ENCODE measurements at places on chromosomes 7 and 10.

GRCh38 chr7:3805151-3805550 lies 504.1 kb downstream of the SDK1 start:
- peak; percentile 78 for DNase-seq

GRCh38 chr10:130300608-130301020 lies 164.4 kb downstream of the GLRX3 start:
- DNase-seq: peak; percentile 30

DNA sequence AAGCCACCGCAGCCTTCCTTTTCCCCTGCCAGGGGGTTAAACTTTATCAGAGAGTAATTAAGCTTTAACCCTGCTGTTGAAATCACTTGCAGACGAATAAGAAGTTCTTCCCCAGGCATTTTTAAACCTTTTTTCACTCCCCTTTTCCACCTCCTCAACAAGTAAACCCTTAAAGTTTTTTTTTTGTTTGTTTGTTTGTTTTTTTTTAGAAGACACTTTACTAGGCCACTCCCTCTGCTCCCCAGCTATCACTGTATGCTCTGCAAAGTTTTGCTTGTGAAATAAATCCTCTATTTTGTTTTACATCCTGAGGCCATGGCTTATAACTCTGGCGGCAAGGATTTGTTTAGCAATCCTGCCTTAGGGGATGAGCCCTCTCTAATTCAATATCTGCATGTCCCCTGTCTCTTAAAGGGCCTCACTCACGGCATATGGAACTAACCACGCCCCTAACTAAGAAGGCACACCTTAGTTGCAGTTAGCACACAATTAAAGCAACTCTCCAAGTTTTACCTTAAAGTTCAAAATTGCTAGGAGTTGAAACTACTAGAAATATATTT lies 1354.7 kb upstream of the LRRTM3 start:
- DNase-seq: no peak

DNA sequence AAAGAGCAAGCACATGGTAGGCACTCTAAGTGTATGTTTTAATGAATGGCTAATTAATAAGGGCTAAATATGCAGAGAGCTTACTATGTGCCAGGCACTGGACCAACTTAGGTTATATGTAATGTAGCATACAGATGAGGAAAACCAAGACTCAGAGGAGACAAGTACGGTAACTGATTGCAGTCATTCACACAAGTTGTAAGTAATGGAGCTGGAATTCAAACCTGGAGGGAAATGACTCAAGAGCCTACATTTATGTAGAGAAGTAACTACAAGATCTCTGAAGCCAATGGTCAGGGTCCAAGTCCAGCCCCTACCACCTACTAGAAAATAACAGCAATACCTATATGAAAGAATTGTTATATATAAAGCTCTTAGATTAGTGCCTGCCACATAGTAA lies 97.3 kb upstream of the KCNIP2 start:
- peak; percentile 42 for DNase-seq

- DNase-seq: no peak
These were observed 9.9 kb downstream of the PIP4K2A start for GRCh38 chr10:22704471-22704911.

DNA sequence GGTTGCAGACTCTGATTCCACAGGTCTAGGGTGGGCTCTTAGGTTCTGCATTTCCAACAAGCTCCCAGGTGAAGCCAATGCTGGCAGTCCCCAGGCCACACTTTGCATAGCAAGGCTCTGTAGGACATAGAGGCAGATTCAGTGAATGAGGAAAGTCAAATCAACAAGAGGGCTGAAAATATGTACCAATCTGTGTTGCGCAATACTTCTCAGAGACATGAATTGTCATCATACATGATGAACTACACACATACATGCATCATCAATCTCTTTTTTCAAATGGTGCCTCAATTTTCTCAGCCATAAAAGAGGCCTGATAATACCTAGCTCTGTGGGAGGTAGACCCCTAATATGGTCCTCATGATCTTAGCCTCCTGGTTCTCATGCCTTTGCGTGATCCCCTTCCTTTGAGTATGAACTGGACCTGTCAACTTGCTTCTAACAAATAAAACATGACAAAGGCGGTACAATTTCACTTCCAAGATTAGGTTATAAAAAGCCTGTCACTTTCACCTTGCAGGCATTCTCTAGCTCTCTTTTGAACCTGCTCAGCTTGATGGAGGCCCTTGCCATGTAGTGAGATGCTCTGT lies 49.0 kb downstream of the PIK3CG start:
- DNase-seq: no peak

Measured in fibroblast of skin of back (primary cell).